ENCODE measurements at places on chromosomes 2 and 18.

DNA sequence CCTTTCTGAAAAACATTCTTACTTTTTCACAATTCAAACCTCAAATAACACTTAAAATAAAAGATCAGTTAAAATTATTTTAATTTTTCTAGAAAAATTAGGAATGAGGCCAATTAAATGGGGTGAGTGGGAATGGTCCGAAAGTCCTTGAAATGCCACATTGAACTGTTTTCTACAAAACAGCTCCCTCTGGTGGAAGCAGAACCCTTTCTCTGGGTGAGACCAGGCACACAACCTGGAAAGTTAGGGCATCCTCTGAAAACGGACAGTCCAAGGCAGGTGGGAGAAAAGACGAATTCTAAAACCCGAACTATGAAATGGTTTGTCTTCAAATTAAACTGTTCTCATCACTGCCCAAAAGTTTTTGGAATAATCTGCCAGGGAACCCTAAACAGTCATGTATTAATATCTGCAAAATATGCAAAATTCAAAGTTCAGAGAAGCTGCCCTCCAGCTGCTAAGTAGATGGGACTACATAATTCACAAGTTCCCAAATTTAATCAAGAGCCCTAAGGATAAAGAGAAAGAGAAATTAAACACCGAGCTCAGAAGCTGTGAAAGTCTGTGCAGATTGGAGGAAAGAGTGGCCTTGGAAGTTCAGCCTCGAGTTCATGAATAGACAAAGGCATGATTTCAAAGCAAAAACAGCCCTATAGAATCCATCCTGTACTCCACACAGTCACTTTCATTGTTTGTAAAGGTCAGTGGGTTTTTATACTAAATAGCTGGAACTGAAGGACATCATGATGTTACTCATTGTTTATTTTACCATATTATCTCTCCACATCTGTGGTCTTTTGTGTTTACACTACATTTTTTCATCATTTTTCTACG lies 108.3 kb downstream of the PIEZO2 start:
- DNase-seq: no peak

DNA sequence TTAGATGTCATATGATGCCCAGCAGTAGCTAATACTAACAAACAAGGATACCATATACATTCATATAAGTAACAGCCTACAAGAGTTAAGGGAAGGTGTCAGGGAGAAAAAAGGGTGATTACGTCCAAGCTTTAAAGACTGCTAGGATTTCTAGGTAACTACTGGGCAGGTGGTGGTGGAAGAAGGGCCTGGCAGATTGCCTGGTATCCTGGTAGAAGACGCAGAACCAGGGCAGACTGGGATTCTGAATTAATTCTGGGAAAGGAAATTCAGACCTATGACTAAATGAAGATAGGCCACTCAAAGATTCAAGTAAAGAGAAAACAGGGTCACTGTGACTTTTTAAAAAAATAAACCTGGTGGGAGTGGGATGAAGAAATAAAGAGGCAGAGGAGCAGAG lies 31.9 kb downstream of the NDUFA10 start:
- DNase-seq: no peak

DNA sequence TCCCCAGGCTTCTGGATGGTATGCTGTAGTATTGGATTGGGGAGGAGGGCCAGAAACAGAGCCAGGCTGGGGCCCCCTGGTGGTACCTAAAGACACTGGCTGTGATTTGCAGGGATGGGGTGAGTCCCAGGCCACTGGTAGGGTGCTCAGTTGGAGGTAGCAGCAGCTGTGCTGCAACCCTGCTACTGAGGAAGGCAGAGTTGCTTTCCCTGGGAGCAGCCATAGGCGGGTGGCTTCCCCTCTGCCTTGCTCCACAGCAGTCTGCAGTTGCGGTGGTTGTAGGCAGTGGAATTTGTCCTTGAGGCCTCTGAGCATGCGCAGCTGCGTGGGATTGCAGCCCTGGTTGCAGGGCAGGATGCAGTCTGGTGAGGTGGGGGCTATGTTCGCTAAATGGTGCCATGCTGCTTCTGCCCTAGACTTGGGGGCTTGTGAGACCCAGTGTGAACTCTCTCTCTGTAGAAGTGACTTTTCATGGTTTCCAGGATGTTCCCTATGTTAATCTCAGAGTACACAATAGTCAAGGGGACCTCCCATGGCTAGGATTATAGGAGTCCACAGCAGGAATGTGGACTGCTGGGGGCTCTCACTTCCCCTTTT lies 443.5 kb downstream of the XIRP2 start:
- DNase-seq: no peak

GRCh38 chr2:202950592-202950991 lies 38.5 kb downstream of the CARF start:
- no peak for DNase-seq

DNA sequence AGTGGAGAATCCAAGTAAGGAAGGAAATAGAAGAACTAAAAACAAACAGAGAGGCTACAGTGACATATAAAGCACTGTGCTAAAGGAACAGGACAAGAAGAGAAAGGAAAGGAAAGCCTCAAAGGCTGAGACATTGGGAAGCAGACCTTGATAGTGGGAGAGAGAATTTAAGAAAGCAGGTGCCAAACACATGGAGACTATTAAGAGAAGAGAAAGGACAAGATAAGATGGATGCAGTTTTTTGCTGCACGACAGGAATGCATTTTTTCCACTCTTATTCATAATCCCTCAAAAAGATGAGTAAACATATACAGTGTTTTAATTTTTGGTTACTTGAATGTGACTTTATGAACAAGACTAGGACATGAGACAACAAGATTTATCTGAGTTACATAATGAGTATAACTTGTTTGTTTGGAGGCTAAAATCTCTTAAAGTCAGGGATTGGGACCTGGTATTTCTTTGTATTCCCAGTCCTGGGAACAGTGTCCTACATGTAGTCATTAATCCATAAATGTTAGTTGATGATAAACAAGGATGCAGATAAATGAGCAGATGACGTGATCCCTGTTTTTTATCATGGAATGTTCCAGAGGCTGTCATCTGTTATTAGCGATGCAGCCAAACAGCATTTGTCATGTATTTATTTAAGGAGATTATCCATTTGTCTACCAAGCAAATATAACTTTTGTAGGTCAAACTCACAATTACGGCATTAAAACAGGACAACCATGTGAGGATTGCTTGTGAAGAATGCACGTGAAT lies 141.7 kb downstream of the DNER start:
- no peak for DNase-seq

DNA sequence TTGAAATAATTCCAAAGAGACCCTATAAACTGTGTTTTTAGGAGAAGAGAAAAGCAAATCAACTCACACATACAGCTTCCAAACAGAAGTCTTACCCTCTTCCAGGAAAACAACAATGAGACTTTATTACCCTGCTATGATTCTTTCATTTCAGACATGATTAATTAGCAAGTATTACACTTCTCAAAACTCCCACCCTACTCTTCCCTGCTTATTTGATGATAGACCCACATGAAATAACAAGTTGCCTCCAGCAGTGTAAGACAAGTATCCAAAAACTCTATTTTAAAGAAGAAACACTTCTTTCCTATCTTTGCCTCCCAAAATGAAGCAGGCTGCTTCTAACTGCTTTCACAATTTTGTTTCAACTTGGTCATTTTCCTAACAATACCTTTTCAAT lies 4.1 kb downstream of the FIGN start:
- DNase-seq: no peak

- no peak for DNase-seq
Measured at GRCh38 chr2:138777996-138778395, 2.2 kb downstream of the NXPH2 start.

GRCh38 chr2:29580223-29580622 lies 341.2 kb downstream of the ALK start:
- DNase-seq: no peak

DNA sequence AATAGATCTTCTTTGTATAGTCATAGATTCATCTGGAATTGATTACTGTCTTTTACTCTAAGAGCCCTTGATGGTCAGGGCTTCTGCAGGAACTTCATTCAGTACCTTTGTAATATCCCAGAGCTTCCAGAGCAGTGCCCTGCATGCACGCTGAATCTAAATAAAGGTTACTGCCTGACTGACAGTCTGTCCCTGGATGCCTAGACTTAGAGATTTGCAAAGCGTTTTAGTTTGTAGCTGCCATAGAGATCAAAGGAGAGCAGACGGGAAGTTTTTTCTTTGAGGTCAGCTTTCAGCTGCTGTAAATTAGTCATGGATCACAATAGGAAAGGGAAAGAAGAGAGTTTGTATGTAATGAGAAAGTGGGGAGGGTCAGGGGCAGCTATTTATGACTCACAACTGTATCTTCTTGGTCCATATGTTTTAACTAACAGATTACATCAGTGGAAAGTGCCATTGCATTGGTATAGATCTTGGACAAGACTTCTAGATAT lies 45.2 kb upstream of the NYAP2 start:
- DNase-seq: no peak

- DNase-seq: no peak
Measured at GRCh38 chr2:151306621-151307020, 17.2 kb upstream of the NMI start.

- no peak for DNase-seq
Measured at GRCh38 chr2:176200971-176201370, 12.5 kb downstream of the HOXD1 start.

- DNase-seq: no peak
Measured at GRCh38 chr18:48922801-48923730, 27.7 kb downstream of the SMAD7 start.

GRCh38 chr2:168208652-168209051 lies 38.7 kb downstream of the STK39 start:
- no peak for DNase-seq

DNA sequence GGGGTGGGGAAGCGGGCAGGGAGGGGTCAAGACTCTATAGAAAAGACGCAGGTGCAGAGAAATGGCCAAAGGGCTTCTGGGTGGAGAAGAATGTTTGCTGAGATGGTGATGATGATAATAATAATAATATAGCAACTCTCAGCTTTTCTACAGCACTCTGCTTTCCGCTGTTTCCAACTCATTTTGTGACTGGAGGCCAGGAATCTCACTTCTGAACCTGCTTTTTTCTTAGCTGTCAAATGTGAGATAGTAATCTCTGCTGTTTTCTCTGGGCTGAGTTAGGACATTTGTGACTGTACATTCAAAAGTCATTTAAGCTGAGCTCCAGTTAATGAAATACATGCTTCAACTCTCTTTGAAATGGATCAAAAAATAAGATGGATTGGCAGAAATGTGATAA lies 58.4 kb downstream of the TNS1 start:
- DNase-seq: no peak

DNA sequence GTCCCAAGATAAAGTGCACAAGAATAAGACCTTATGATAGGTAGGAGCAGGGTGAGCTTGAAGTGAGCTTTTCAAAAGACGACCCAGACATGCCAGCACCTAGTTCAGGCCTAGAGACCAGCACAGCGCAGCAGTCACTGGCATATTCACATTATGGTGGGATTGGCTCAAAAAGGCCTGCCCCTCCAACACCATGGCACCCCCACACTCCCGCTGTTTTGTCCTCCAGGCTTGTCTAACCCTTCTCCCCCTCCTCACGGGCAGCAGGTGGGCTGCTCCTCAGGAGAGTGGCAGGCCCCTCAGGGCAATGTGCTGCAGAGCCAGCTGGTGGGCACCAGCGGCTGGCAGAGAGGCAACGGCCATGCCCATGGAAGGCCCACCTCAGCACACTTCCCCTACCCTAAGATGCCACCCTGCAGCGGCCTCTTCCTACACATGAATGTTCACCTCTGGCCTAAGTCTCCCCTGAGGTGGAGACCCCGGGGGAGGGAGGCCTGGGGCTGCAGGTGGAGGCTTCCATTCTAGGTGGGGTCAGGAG lies 25.6 kb downstream of the EMX1 start:
- DNase-seq: no peak

DNA sequence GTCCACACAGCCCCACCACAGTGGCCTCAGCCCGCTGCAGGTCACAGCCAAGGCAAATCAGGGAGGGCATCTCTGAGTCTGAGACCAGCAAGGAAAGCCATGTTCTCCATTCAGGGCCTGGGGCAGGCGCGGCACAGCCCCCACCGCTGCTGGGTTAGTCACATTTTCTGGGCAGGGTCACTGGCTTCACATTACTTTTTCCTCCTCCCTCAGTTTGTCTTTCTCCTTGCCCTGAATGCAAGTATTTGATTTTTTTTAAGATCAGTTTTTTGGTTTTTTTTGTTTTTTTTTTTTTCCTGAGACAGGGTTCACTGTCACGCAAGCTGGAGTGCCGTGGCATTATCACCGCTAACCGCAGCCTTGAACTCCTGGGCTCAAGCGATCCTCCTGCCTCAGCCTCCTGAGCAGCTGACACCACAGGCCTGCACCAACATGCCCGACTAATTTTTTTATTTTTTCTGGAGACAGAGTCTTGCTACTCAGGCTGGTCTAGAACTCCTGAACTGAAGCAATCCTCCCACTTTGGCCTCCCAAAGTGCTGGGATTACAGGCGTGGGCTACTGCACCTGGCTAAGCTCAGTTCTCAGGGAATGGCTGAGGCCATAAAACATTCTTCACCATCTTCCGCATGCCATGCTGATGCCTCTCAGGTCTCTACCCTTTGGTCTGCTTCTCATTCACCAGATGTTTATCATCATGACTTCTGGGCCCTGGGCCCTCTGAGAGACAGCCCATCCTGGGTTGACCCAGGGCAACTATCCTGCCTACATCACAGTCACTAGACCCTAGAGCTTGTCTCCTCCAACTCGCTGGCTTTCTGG lies 628 bp upstream of the CAPG start:
- peak; percentile 34 for DNase-seq

Measured in activated T-cell treated with anti-CD3 and anti-CD28 coated beads, Interleukin-2, amount 50 U/mL, for 1 hour (primary cell).